Esophagus squamous epithelium (tissue), 5 donors: ENCODE measurements at places on chromosomes 5 and 9.

DNA sequence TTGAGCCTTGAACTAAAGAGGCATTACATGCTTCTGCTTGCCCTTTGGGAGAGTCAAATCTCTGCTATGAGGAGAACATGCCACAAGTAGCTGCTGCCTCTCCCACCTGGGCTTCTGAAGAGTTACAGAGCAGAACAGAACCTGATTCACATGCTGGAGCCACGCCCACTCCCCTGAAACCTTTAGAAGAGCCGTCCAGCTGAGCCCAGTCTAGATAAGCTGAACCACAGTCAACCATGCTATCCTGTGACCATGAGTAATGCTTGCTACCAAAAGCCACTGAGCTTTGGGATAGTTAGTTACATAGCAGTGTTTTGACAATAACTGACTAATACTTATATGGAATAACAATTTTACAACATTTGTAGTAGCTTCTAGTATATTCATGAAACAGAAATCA, 111.0 kb upstream of the VCAN start:
- no peak for DNase-seq

- DNase-seq = no peak
Measured at GRCh38 chr5:136769093-136769492, 403.7 kb upstream of the TRPC7 start.

- no peak for DNase-seq
Measured at GRCh38 chr9:107137495-107138202, 145.4 kb upstream of the RAD23B start.

- no peak for DNase-seq
Measured at GRCh38 chr5:65356274-65356673, 125.4 kb downstream of the ADAMTS6 start.

- DNase-seq = no peak
Measured at GRCh38 chr5:52771343-52772039, 16.2 kb upstream of the ITGA1 start.

DNA sequence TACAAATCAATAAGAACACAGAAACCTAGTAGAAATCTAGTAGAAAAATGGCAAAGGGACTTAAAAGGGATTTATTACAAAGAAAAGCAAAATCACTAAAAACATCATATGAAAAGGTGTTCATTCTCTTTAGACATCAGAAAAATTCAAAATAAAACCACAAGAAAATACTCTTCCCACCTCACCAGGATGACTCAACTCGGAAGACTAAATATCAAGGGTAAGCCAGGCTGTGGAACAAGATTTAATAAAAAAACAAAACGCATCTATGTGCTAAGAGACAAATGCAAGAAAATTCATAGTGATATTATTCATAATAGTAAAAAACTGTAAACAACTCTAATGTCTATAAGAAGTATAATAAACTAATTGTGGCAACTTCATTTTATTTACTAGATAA, 181.6 kb upstream of the GHR start:
- DNase-seq = no peak

DNA sequence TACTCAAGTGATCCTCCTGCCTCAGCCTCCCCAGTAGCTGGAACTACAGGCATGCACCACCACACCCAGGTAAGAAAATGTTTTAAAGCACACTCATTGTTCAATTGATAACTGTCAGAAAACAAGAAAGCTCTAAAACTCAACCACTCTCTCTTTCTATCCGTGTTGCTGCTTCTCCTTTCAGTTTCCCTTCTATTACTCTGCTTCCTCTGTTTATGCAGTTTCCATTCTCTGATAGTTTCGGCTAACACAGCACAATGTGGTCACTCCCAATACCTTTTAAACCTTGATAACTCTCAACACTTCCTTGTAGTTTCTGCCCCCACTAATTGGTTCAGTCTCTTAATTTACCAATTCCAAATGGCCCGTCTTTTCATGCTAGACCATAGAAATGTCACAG, 59.2 kb upstream of the NR4A3 start:
- DNase-seq = no peak

GRCh38 chr9:99370376-99370775, 148.3 kb downstream of the SEC61B start:
- DNase-seq = no peak

- DNase-seq = no peak
Measured at GRCh38 chr5:285991-286557, 14.6 kb downstream of the PDCD6 start.

DNA sequence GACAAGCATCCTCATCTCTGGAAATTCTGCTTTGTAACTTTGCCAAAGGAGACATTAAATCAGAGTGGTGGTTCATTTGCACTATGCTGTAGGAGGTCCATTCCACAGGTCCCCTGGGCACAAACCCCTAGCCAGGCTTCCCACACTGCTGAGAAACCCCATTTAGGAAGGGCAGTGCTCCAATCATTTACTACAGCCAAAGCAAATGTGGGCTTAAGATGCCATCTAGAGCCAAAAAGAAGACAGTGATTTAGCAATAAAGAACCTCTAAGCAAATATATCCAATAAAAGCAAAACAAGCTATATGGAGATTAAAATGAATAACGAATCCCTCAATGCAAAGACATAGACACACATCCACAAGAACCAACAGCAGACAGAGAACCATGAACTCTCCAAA, 129.0 kb upstream of the ALDH1B1 start:
- no peak for DNase-seq

- DNase-seq = no peak
Measured at GRCh38 chr9:133589454-133590227, 19.5 kb downstream of the FAM163B start.

DNA sequence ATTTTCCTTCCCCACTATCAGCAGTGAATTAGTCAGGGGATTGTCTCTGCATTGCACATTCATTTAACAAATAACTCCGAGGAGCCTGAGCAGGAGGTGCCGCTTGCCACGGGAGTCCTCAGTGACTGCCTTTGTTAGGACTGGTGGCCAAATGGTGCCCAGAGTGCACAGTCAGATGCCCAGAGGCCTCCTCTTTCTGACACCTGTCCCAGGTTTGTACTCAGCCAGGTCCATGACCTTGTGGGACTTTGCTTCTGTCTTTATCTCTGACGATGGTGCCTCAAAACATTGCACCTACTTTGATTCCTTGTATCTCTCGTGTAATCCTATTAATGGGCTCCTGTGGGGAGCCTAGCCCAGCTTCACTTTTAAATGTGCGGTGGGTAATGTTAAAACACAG, 4.3 kb downstream of the SRD5A1 start:
- no peak for DNase-seq

DNA sequence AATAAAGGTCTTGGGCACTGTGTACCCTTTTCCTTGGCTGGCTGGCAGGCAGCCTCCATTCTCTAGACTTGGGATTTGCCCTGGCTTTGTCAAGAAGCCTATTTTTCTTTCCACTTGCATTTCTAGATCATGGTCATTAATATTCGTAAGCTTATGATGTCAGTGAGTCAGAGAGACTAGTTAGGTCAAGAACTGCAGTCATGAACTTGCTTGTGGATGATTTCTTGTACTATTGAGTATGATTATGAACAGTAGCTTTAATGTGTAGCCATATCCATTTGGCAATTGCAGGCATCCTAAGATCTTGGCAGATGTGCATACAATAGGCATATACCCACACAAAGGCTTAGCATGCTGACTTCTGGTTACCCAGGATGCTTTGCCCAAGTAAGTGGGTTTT, 186.8 kb upstream of the CLINT1 start:
- DNase-seq = no peak

GRCh38 chr5:56006094-56006493, 11.3 kb upstream of the IL6ST start:
- DNase-seq = no peak

- no peak for DNase-seq
Measured at GRCh38 chr5:65512170-65512937, 30.6 kb upstream of the ADAMTS6 start.

DNA sequence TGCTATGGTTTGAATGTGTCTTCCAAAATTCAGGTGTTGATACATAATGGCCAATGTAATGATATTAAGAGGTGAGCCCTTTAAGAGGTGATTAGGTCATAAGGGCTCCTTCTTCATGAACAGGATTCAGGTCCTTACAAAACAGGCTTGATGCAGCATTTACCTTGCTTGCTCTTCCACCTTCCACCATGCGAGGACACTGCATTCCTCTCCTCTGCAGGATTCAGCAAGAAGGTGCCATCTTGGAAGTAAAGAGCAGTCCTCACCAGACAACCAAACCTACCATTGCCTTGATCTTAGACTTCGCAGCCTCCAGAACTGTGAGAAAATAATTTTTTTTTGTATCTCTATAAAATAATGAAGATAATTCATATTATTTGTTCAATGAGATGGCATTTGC, 314.0 kb upstream of the SMARCA2 start:
- DNase-seq = no peak

DNA sequence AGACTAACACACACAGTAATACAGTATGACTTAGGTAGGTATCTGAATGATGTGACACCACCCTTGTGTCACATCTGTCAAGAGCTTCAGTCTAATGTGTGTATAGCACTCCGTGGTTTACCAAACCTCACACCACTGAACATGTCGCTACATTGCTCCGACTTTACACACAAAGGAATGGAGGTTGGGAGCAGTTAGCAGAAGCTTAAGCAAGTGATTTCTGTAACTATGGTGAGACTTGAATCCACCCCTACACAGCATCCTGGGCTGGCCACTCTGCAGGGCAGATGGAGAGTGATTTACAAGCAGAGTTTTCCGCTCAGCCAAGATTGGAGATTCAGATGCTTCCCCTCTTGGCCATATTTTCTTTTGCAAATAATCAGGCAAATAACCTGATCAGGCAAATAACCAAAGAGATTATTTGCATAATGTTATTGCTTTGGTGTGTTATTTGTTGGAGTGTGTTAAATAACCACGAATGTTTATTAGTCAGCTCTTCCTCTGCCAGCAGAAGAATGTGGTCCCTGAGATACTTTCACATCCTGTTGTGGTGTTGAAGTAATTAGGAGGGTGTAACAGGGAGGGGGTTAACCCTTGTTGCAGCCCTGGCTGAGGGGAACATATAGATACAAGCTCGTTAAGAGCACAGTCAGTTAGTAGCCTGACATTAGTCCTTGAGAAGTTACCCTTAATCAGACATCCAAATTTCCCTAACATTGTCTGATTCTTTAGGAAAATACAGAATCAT, 92.8 kb downstream of the SNX18 start:
- no peak for DNase-seq

GRCh38 chr5:163089926-163090325, 347.5 kb upstream of the CCNG1 start:
- no peak for DNase-seq

GRCh38 chr5:151581347-151581746, 9.8 kb downstream of the FAT2 start:
- DNase-seq = no peak

- no peak for DNase-seq
Measured at GRCh38 chr9:33908114-33908513, 91.2 kb downstream of the UBE2R2 start.
